ENCODE measurements at places on chromosomes 12 and 14.

- DNase-seq = no peak
Measured at GRCh38 chr14:95140060-95140858, 17.1 kb downstream of the DICER1 start.

GRCh38 chr12:60100160-60100559, 504.3 kb downstream of the SLC16A7 start:
- no peak for DNase-seq

DNA sequence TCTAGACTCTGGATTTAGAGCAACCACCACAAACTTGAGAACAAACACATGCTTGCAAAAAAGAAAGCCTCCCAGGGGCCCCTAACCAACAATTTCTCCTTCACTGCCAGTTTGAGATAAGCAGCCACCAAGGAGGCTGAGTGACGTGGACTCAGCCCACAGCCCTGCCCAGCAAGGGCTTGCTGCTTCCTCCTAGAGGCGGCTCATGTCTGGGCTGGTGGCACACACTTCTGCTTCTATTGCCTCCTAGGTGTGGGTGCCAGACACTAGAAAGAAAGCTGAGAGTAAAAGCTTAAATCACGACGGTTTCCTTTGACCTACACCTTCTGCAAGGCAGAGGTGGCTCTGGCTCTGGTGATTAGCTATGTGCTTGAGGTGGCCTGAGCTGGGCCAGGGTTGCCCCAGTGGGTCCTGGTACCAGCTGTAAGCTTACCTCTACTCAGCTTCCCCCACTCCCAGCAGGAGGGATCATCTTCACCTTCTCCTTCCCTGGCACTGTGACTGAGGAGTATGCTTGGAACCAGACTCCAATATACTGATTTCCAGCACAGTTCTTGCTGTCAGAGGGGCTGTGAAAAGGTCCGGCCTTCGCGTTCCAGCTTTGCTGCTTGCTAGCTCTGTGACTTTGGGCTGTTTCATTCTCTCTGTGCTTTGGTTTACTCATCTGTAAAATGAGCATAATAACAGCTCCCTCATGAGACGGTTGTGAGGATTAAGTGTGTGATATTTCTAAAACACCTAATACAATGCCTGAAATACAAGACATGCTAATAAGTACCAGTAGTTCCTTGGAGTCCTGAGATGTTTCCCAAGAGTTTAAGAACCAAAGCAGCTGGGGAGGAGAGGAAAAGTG, 89.7 kb upstream of the PARP11 start:
- DNase-seq = no peak

DNA sequence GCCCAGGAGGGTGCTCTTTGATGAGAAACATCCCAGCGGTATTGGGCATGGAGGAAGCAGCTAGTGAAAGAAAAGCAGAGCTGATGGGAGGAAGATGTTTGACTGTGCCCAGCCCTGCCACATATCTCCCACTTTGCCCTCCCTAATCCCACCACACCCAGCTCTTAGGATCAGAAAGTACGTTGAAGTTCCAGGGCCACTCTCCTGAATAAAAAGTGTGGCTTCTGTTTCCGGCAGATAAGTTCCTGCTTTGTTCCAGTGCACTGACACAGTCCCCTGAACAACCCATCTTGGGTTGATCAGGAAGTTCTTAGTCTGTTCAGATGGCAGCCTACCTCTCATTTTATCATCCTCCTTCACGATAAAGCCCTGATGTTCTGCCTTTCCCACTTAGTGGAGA, 16.5 kb downstream of the TPCN1 start:
- DNase-seq = no peak

- no peak for DNase-seq
Measured at GRCh38 chr14:101501858-101502615, 59.3 kb upstream of the DIO3 start.

DNA sequence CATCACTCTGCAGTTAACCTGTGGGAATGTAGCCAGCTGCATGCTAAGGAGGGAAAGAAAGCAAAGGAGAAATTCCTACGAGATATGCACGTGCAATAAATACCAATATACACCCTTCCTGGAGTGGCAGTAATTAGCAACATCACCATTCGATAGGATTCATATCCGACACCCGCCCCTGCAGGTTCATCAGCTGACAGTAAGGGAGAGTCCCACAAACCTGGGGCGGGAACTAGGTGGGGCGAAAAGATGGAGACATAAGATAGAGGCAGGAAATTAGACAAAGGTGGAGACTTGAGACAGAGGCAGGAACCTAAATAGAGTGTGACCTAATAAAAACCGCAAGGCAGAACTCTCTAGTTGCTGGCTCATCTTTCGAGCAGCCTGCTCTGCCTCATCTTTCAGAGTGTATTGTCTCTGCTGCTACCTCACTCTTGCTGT, 51.6 kb downstream of the PLEKHG3 start:
- no peak for DNase-seq

GRCh38 chr12:113244478-113244958, 23.3 kb downstream of the TPCN1 start:
- no peak for DNase-seq

DNA sequence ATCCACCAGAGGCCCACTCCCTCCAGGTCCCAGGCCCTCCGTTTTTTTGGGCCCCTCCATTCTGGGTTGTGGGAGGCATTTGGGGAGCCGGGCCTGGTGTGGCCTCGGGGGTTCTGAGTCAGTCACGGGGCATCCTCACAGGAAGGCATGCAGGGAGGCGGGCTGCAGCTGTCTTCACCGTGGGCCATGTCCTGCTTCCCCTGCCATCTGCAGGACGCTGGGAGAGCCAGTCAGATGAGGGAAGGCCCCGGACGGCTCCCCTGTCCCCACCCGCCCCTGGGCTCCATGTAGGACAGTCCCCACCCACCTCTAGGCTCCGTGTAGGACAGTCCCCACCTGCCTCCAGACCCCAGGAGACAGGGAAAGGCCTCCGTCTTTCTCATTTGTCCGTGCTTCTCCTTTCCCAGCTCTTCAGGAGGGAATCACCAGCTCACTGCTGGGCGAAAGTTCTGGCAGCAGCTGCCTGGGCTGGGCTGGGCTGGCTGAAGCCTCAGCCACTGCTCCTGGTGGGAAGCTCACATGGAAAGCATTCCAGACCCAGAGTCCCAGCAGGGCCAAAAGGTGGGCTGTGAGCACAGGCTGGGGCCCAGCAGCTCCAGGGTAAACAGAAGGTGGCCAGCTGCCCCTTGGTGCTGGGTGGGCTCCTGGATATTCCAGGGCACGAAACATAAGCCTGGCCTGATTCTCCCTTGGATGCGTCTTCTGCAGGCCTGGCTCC, 217.8 kb downstream of the KIF26A start:
- no peak for DNase-seq

GRCh38 chr12:99201906-99202645, 445.5 kb upstream of the GARIN6 start:
- no peak for DNase-seq

DNA sequence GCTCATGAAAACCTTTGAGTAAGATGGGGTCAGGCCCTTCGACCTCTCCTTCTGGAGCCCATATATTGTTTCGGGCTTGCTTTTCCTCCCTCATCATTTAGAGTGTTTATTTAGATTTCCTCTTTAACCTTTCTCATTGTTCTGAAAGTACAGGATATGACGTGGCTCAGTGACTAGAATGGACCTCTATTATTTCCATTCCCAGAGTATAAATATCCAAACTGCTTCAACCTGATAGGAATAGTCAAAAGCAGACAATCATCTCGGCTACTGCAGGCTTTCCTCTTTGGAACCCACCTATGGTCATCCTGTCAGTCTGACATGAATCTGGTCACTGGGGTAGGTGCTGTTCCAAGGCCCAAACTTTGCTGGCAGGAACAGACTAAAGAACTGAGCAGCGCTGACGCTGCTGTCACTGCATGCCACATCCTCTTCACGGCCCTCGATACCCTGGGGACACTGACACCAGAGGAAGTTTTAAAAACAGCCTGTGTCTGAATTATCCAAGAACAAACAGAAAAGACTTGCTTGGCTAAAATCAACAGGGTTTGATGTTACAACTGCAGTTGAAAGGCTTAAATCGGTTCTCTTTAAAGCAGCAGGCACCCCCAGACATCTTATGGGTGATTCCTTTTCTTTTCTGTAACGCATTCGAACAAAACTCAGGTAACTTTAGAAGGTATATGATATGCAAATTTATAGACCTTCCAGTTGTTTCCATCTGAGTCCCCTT, 5.0 kb upstream of the DDX47 start:
- no peak for DNase-seq

DNA sequence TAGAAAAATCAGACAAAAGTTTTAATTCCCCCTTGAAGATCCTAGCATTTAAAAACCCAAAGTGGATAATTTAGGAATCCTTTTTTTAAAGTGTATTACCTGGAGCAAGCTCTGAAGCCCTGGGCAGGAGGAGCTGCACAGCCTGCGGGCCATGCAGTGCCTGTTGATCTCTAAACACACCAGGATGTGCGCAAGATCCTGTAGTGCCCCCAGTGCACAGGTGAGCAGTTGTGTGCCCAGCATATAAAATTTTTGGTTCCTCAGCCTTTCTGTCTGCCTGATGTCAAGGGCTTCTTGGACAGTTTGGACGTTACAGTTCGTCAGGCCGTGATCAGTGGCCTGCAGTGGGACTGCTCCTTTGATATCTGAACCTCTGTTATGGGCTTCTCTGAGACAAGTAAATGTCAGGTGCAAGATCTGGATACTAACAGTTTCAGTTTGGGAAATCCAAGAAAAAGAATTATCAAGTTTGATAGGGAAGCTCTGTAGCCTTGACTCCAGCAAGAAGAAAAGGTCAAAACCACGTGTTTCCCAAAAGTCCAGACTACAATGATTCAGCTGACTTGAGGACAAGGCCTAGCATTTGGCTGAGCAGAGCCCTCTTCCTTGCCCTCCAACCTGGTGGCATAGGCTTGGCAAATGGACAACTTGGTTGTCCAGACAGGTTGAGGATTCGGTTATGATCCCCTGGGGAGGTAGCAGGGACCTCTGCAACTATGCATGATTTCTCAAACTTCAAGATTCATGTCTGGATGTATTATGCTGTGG, 1.0 kb downstream of the ATXN7L3B start:
- no peak for DNase-seq

DNA sequence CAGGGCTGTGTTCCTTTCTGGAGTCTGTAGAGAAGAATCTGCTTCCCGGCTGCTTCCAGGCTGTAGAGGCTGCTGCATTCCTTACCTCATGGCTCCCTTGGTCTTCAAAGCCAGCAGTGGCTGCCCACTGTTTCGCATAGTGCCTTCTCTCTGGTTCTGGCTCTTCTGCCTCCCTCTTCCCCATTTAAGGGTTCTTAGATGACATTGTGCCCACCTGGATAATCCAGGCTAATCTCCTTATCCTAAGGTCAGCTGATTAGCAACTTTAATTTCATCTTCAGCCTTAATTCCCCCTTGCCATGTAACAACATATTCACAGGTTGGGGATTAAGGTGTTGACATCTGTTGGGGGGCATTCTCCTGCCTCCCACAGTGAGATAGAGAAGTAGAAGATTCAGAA, 208.6 kb upstream of the TMTC1 start:
- no peak for DNase-seq

DNA sequence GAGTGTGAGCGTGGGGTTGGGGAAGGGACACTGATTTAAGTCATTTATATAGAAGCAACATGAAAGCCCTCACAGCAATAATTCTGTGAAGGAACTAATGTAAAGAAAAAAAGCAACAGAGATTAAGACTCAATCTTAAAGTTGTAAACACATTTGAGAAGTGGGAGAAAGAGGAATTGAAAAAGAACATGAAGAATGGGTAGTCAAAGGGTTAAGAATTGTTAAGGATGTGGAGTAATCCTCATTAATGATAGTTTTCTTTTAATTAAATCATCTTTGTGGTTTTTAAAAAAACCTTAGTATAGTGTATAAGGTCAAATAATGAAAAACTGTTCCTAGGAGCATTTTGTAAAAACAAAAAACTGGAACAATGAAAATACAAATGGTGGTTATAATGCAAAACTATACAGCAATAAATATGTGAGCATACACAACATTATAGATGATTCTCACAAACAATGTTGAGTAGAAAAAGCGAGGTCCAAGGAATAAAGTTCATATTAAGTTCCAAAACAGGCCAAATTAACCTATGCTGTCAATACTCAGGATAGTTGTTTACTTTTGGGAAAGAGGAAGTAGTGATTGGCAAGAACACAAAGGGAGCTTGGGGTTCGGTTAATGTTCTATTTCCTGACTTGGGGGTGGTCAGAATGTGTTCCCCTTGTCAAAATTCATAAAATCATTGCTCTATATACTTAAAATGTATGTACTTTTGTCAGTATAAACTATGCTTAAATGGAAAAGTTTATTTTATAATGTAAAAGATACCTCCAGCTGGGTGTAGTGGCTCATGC, 120.4 kb upstream of the ATF7IP start:
- DNase-seq = no peak

DNA sequence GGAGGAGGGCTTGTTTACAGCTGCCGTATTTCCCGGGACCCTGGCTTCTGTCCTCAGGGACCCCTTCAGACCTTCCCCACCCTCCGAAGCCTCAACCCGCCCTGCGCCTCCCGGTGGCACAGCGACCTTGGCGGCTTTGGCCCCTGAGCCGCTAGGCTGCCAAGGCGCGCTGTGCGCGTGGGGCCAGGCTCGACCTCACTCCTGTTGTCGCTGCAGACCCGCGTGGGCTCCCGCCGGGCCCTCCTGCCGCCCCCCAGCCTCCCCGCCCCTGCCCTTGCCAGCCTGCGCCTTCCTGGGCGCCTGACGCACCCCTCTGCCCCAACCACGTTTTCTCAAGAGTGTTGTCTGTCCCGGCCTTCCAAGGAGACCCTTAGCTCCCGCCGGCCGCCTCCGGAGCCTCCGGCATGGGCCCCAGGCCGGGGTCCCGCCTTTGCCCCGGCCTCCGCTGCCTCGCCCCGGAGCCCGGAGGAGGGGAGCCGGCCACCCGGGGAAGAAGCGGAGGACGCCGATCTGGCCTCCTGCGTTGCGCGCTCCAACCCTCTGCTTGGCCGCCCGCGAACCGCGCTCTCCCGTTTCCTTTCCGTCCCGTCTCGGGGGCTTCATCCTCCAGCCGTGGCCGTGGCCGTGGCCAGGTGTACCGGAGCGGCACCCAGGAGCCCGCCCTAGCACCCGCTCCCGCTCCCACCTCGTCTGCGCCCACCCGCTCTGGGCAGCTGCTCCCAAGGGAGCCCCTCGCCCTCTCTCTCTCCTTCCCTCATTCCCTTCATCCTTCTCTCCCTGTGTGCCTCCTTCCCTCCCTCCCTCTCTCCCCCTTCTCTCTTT, 19.9 kb downstream of the PPP2R5C start:
- no peak for DNase-seq

- no peak for DNase-seq
Measured at GRCh38 chr12:29048787-29049186, 100.3 kb upstream of the FAR2 start.
